Activated CD4-positive, alpha-beta memory T cell treated with anti-CD3 and anti-CD28 coated beads, Interleukin-2, amount 10 ng/mL, durations not matched to agents 7 days and 5 days (primary cell): ENCODE measurements at places on chromosomes 11 and 22.

- H3K4me3 ChIP-seq, result no peak overlapping the region
- H3K4me1 ChIP-seq, result no peaks in the 10 kb centered on the region
- no peak overlapping the region for H3K27ac ChIP-seq
- no peaks in the 10 kb centered on the region for H3K27me3 ChIP-seq
- H3K36me3 ChIP-seq, result no peaks in the 10 kb centered on the region
These were observed 117.3 kb upstream of the FAT3 start for GRCh38 chr11:92107331-92107730.

DNA sequence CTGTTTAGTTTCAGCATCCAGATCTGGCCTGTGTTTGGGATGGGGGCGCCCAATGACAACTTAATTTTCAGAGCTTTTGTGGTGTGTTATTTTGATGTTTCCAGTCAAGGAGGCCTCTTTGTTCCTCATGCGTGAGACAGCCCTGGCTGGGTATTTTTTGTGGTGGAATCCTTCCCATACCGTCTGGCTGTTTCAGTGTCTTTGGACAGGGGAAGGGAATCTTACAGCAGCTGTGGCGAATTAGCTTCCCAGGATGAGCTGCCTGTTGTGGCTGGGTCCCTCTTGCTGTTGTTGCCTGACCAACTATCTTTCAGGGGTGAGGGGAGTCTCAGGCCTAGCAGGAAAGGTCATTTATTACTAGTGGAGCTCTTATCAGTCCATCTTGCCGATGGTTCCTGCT is 138.8 kb downstream of the ARHGAP20 start:
- no peak overlapping the region for H3K27ac ChIP-seq
- no peak for DNase-seq
- H3K36me3 ChIP-seq, result no peaks in the 10 kb centered on the region
- H3K27me3 ChIP-seq, result peaks cover 16% of the 10 kb centered on the region
- H3K4me3 ChIP-seq, result no peak overlapping the region
- H3K4me1 ChIP-seq, result no peaks in the 10 kb centered on the region

GRCh38 chr22:36991206-36991605 is 28.0 kb downstream of the TST start:
- no peak overlapping the region for H3K27ac ChIP-seq
- H3K4me3 ChIP-seq, result no peak overlapping the region
- peaks cover 2% of the 10 kb centered on the region for H3K36me3 ChIP-seq
- H3K27me3 ChIP-seq, result peaks cover 42% of the 10 kb centered on the region

- no peak overlapping the region for H3K27ac ChIP-seq
- H3K36me3 ChIP-seq, result peaks cover 83% of the 10 kb centered on the region
- no peak for DNase-seq
- peaks cover 34% of the 10 kb centered on the region for H3K4me1 ChIP-seq
These were observed 24.3 kb upstream of the HIKESHI start for GRCh38 chr11:86277741-86278140.

DNA sequence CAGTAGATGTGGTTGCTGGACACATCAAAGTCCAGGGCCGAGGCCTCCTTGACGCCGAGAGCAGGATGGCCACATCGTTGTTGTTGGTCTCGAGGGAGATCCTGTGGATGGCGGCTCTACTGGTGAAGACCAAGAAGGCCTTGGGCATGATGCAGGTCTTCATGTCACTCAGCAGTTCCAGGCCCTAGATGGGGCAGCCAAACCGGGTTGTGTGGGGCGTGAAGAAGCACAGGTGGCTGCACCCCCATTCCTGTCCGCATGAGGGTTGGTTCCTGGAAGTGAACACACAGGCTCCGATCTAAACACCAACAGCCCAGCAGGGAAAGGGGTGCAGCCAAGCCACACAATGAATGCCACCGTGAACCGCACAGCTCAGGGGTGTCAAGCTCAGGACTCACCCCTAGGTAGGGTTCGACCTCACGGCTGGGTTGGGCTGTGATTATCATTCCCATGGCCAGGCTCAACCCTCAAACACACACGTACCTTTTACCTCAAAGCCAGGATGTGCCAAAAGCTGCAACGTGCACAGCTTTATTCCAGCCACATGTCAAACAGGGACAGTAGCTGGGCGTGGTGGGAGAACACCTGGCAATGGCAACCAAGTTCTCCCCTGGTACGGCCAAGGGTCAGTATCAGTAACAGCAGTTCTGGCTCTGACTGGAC is 132.3 kb downstream of the CRYBB2 start:
- no peak overlapping the region for H3K27ac ChIP-seq
- H3K36me3 ChIP-seq, result peaks cover 15% of the 10 kb centered on the region
- H3K27me3 ChIP-seq, result no peaks in the 10 kb centered on the region

- H3K27ac ChIP-seq, result peak overlapping the region; percentile 97
- H3K27me3 ChIP-seq, result no peaks in the 10 kb centered on the region
- no peak for DNase-seq
- H3K36me3 ChIP-seq, result peaks cover 52% of the 10 kb centered on the region
- peaks cover 84% of the 10 kb centered on the region for H3K4me1 ChIP-seq
These were observed 10.5 kb downstream of the UCP2 start for GRCh38 chr11:73972187-73972586.

- no peak overlapping the region for H3K27ac ChIP-seq
- H3K27me3 ChIP-seq, result no peaks in the 10 kb centered on the region
- no peaks in the 10 kb centered on the region for H3K4me1 ChIP-seq
- H3K4me3 ChIP-seq, result no peak overlapping the region
- H3K36me3 ChIP-seq, result no peaks in the 10 kb centered on the region
- DNase-seq, result no peak
These were observed 370.4 kb upstream of the FAT3 start for GRCh38 chr11:91854171-91854570.

DNA sequence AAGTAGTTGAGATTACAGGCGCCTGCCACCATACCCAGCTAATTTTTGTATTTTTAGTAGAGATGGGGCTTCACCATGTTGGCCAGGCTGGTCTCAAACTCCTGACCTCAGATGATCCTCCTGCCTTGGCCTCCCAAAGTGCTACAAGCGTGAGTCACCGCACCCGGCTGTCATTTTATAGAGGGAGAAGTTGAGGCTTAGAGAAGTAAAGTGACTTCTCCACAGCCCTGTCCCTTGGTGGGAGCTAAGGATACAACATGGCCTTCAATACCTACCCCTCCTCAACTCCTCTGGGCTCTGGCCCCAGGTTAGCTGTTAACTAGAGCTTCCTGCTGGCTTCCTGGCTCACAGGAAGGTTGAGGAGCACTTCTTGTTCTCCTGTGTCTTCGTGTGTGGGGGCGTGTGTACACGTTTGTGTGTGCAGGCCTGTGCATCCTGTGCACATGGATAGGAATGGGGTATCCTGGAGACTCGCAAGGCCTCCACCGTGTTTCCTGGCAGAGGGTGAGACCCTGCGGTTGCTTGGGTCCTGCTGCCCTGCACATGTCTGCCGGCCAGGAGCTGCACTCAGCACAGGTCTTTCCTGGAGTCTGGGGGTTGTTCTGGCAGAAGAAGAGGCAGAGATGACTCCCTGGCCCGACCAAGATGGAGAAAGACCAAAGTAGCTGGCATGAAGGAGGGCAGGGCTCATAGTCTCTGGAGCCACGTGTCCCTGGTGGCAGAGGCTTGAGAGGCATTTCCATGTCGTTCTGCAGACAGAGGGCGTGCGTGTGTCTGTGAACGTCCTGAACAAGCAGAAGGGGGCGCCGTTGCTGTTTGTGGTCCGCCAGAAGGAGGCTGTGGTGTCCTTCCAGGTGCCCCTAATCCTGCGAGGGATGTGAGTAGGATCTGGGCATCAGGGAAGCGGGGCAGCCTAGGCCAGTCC is 2.4 kb downstream of the SIDT2 start:
- DNase-seq, result peak; percentile 76
- peak overlapping the region; percentile 3 for H3K4me3 ChIP-seq
- no peaks in the 10 kb centered on the region for H3K27me3 ChIP-seq

DNA sequence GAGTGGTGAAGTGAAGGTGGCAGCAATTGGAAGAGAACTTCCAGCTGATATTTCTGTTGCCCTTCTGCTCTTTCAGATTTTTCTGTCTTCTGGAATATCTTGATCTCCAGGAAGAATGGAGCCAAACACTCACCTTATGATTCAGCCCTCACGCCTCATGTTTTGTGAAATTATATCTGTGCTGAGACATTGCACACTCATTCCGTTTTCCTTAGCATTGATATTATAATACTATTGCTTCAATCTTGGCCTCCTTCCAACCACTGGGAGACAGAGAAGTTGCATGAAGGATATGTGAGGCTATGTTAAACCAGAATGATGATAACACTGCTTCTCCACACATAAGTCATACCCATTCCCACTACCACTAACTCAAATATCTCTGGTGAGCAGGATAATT is 177.9 kb downstream of the ETS1 start:
- DNase-seq, result no peak
- peaks cover 29% of the 10 kb centered on the region for H3K4me1 ChIP-seq
- no peak overlapping the region for H3K4me3 ChIP-seq
- H3K36me3 ChIP-seq, result peaks cover 3% of the 10 kb centered on the region

- H3K36me3 ChIP-seq, result no peaks in the 10 kb centered on the region
- peaks cover 53% of the 10 kb centered on the region for H3K4me1 ChIP-seq
- peaks cover 31% of the 10 kb centered on the region for H3K27me3 ChIP-seq
These were observed 281.9 kb downstream of the CADM1 start for GRCh38 chr11:115222218-115222862.

- H3K27me3 ChIP-seq, result no peaks in the 10 kb centered on the region
- H3K4me3 ChIP-seq, result no peak overlapping the region
- no peaks in the 10 kb centered on the region for H3K4me1 ChIP-seq
- H3K36me3 ChIP-seq, result no peaks in the 10 kb centered on the region
- no peak for DNase-seq
- H3K27ac ChIP-seq, result no peak overlapping the region
These were observed 40.5 kb upstream of the PITPNB start for GRCh38 chr22:27959335-27960090.

DNA sequence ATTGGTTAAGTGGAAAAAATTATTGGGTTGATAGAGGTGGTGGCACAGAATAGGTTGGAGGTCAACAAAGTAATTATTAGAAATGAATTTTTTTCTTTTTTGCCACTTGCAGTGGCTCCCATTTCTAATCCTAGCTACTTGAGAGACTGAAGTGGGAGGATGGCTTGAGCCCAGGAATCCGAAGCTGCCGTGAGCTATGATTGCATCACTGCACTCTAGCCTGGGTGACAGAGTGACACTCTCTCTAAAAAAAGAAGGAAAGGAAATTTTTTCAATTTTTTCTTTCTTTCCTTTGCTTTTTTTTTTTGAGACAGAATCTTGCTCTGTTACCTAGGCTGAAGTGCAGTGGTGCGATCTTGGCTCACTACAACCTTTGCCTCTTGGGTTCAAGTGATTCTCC is 2.2 kb upstream of the BCO2 start:
- H3K4me1 ChIP-seq, result peaks cover 10% of the 10 kb centered on the region
- no peak overlapping the region for H3K27ac ChIP-seq
- H3K4me3 ChIP-seq, result no peak overlapping the region
- DNase-seq, result no peak
- no peaks in the 10 kb centered on the region for H3K36me3 ChIP-seq
- H3K27me3 ChIP-seq, result peaks cover 16% of the 10 kb centered on the region

- no peak overlapping the region for H3K27ac ChIP-seq
- no peaks in the 10 kb centered on the region for H3K27me3 ChIP-seq
- H3K4me3 ChIP-seq, result no peak overlapping the region
- no peaks in the 10 kb centered on the region for H3K36me3 ChIP-seq
These were observed 448.0 kb upstream of the FAT3 start for GRCh38 chr11:91776655-91777054.

DNA sequence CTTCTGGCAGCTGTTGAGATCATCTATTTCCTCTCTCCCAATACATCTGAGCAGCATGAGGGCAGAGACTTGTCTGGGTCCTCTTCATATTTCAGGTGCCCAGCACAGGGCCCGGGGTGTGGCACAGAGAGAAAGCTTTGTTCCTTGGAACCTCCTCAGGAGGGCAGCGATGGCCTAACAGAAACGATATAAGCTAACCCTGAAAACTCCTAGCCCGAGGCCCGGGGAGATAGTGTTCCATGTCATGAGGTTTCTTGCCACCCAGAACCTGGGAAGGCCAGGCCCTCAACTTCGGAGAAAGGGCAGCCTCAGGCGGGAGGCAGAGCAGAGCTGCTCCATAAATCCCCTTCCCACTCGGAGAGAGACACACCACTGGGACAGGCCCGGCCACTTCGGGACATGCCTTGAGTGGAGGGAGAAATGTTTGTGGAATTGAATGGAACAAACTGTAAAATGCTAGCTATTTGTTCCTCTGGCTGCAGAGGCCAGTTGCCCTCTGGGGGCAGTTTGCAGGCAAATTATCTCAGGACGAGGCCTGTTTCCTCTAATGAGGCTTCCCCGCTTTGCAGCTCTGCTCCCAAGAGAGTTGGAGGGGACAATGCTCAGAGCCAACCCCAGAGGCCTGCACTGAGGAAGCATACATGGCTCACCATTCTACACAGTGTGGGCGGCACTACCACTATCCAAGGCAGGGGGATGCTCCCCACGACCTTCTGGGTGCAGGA is 11.6 kb downstream of the ARRB1 start:
- H3K36me3 ChIP-seq, result no peaks in the 10 kb centered on the region
- H3K4me3 ChIP-seq, result no peak overlapping the region
- no peak for DNase-seq
- peaks cover 58% of the 10 kb centered on the region for H3K4me1 ChIP-seq
- H3K27ac ChIP-seq, result peak overlapping the region; percentile 86
- H3K27me3 ChIP-seq, result no peaks in the 10 kb centered on the region

GRCh38 chr22:20316844-20317401 is 2.9 kb downstream of the DGCR6L start:
- H3K36me3 ChIP-seq, result peaks cover 7% of the 10 kb centered on the region
- DNase-seq, result peak; percentile 11
- no peaks in the 10 kb centered on the region for H3K27me3 ChIP-seq

DNA sequence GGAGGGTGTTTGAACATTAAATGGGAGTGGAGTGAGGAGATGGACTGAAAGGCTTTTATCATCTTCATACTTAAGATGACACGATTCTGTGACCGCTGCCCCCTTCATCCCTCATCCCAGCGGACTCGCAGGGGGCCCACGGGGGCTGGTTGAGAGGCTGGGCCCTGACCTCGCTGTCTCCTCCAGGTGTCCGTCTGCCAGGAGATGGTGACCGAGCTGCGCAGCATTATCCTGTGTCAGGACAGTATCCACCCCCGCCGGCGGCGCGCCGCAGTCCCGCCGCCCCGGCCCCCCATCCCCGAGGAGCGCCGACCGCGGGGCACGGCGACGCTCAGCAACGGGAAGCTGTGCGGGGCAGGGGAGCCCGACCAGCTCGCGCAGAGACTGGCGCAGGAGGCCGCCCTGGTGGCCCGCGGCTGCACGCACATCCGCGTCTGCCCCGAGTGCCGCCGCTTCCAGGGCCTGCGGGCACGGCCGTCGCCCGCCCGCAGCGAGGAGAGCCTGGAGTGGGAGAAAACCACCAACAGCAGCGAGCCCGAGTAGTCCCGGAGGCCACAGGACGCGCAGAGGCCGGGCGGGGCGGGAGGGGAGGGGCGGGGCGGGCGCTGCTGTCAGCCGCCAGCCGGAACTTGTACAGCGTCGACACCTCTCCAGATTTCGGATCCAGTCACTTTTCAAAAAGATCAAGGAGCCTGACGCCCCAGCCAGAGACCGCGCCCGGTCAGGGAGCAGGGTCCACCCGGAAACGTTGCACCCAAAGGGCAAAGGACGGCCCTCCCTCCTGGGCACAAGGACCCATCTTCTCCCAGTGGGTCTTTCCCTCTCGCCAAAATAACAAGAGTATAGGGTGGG is 38.0 kb upstream of the TBCEL start:
- no peaks in the 10 kb centered on the region for H3K36me3 ChIP-seq
- H3K4me1 ChIP-seq, result peaks cover 12% of the 10 kb centered on the region
- no peak overlapping the region for H3K27ac ChIP-seq
- peak; percentile 56 for DNase-seq
- H3K4me3 ChIP-seq, result peak overlapping the region; percentile 25
